ENCODE measurements at places on chromosomes 16 and 17.
A peak's percentile ranks its signal among the peaks of the same experiment; 100 is the strongest.

GRCh38 chr17:41885733-41886132 lies 20.5 kb upstream of the KLHL11 start:
- no peak for DNase-seq

DNA sequence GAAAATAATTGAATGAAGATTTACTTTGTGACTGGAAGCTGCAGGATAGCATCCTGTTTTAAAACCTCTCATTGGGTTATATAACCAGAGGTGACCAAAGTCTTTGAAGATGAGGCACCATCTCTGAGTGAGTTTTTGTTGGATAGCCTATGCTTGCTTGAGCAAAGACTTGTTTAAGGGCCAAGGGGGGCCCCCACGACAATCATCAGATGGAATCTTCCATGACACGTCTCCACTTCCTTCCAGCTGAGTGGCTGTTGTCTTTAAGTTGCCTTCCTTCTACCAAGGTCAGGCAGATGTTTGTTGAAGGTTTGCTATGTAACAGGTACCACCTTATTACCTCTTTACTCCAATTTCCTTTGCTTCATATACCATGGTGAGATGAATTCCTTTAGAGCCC lies 188.8 kb downstream of the PRKCA start:
- no peak for DNase-seq

DNA sequence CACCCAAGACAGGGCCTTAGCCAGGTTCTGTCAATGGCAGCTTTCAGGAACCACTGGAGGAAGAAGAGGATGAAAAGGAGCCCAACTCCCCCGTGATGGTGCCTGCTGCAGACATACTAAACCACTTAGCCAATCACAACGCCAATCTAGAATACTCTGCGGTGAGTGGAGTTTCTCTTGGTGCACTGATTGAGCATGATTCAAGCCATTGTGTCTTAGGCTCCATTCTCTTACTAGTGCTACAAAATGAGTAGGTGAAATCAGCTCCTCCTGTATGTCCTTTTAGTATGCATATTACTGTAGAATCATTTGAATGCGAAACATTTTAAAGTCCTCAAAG lies 1.4 kb downstream of the SETD6 start:
- DNase-seq, result no peak

- no peak for DNase-seq
Measured at GRCh38 chr17:43767713-43768059, 9.1 kb upstream of the SOST start.

- no peak for DNase-seq
Measured at GRCh38 chr16:5756969-5757368, 659.4 kb upstream of the EEF2KMT start.

GRCh38 chr17:2453866-2454265 lies 53.0 kb upstream of the MNT start:
- no peak for DNase-seq

DNA sequence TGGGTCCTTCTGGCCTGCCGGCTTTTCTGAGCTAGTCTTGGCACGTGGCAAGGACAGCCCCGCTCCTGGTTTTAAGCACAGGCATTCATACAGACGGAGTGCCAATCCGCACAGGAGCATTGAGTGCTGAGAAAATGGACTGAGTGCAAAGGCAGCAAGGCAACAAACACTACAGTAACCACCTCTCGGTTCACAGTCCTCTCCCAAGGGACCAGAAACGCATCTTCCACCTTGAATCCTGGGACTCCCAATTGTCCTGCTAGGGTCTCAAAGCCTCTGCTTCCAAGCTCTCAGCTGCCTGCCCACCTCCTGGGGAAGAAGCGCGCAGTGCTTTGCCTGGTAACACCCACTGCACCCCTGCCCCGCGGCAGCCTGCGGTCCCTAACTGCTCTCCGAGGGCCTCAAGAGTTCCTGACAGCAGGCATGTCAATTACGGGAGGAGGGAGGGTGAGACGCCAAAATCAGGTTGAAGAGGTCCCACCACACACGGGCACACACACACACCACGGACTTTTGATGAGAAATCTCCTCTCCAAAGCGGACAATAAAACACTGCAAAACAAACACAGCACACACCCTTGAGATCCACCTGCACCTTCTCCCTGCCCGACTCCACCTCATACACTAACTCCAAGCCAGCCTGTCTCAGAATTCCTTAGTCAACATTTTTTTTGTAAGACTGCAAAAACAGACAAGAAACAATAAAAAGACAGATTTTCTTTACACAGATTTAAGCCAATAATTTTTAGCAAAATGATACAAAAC lies 15.0 kb downstream of the SLC16A3 start:
- no peak for DNase-seq

GRCh38 chr17:43671031-43671692 lies 9.4 kb upstream of the MEOX1 start:
- no peak for DNase-seq

- DNase-seq, result no peak
Measured at GRCh38 chr17:7146115-7146514, 31.5 kb upstream of the ASGR2 start.

DNA sequence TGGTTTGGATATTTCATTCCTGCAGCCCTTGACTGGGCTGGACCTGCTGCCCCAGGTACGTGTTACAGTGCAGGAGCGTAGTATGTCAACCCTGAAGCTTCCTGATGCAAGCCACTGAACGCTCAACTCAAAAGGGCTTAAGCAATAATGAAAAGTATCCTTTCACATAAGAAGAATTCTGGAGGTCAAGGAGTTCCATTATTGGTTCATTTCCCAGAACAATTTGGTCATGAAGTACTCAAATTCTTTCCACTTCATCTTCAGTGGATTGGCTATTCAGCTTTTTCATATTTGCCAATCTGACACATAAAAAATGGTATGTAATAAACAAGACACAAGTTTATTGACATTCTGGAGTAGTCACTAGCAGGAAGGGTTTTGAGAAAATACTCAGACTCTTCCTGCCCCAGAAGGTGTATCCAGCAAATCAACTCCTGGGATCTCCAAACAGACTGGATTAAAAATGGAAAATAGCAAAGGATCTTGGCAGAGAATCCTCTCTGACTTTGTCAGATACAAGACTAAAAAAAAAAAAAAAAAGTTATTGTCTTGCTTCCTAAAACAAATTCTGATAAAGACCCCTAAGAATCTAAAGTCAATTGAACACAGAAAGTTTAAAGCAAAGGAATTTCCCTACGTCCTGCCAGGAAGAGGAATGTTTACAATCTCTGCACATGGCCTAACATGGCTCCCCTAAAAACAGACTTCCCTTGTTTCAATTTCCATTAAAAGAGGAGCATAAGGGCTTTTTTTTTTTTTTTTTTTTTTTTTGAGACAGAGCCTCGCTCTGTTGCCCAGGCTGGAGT lies 37.5 kb upstream of the WSB1 start:
- no peak for DNase-seq

- peak; percentile 81 for DNase-seq
Measured at GRCh38 chr17:7252176-7253043, at the start of gene ELP5. TSS of gene ELP5 (plus strand) at chr17:7252215. CDS start at chr17:7252551, 336 bp downstream.

DNA sequence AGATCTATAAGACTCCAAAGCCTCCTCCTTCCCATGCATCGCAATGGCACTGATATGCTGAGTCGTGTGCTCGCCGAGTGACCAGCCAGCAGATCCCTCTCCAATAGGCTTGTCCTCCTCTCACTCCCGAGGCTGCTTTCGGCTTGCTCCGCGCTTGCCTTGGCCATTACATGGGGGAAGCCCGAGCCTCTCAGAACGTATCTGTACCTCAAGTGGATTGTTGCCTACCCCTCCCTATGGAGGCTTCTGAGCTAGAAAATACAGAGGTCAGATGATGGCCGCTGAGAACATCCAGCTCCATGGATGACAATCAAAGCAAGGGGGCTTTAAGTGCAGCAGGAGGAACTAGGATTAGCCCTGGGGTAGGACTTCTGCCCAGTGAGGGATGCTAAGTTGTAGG lies 7.7 kb upstream of the NLRP1 start:
- DNase-seq, result no peak

DNA sequence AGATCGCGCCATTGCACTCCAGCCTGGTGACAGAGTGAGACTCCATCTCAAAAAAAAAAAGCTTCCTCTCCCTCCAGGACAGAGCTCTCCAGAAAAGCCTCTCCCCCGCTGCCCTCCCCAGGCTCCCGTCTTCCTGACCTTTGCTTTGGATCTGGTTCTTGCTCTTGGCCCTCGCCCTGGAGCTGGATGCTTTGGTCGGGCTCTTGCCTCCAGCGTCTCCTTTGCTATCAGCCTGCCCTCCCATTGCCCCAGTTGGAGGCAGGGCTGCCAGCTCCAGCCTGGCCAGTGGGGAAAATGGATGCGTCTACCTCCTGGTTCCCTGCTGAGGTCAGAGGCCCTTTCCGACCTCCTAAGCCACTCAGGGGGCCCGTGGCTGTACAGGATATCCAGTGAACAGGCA lies 35.9 kb downstream of the TRARG1 start:
- no peak for DNase-seq

DNA sequence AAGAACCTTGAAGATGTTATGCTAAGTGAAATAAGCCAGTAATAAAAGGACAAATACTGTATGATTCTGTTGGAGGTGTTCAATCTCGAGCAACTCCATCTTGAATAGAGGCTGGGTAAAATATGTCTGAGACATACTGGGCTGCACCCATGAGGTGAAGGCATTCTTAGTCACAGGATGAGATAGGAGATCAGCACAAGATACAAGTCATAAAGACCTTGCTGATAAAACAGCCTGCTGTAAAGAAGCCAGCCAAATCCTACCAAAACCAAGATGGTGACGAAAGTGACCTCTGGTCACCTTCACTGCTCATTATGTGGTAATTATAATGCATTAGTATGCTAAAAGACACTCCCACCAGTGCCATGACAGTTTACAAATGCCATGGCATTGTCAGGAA lies 98.1 kb downstream of the RGS9 start:
- no peak for DNase-seq

- no peak for DNase-seq
Measured at GRCh38 chr17:19460700-19461099, 49.7 kb downstream of the RNF112 start.

DNA sequence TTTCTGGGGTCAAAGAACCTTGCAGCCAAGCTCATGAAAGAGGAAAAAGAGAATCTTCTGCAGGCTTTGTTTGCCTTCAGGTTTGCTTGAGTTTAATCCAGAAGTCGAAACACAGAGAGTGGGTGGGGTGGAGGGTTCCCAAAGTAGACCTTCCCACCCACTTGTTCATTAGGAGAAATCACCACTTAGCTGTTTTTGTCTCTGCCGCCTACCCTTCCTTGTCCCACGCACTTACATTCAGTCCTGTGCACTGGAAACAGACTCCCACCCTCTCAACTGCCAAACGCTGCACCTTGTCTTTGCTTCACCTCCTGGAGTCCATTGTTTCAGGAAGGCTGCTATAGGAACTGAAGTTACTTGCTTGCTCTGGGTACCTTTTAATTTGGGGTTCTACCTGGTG lies 38.6 kb upstream of the RBFOX1 start:
- DNase-seq, result no peak

- DNase-seq, result no peak
Measured at GRCh38 chr16:78900044-78900811, 700.3 kb downstream of the MAF start.

DNA sequence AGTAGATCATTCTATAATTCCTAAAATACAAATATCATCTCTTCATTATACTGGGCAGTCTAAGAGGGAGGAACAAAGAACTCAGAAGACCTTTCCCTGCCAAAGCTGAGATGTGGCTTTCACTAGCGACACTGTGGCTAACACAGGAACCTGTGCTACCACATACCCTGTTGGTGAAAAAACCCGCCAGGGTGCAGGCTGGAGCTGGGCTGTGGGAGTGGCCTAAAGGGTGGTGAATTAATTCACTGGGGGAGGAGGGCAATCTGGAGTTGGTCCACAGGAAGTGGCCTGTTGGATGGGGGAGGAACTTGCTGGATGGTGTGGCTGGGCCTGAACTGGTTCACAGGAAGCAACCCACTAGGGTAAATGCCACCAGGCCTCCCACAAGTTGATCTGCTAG lies 7.4 kb downstream of the ZNF594 start:
- no peak for DNase-seq

- DNase-seq, result no peak
Measured at GRCh38 chr16:53089434-53090285, 34.9 kb downstream of the CHD9 start.

GRCh38 chr17:78343187-78343542 lies 16.7 kb downstream of the SOCS3 start:
- peak; percentile 51 for DNase-seq

GRCh38 chr16:86410529-86410928 lies 99.8 kb upstream of the FOXF1 start:
- DNase-seq, result no peak

DNA sequence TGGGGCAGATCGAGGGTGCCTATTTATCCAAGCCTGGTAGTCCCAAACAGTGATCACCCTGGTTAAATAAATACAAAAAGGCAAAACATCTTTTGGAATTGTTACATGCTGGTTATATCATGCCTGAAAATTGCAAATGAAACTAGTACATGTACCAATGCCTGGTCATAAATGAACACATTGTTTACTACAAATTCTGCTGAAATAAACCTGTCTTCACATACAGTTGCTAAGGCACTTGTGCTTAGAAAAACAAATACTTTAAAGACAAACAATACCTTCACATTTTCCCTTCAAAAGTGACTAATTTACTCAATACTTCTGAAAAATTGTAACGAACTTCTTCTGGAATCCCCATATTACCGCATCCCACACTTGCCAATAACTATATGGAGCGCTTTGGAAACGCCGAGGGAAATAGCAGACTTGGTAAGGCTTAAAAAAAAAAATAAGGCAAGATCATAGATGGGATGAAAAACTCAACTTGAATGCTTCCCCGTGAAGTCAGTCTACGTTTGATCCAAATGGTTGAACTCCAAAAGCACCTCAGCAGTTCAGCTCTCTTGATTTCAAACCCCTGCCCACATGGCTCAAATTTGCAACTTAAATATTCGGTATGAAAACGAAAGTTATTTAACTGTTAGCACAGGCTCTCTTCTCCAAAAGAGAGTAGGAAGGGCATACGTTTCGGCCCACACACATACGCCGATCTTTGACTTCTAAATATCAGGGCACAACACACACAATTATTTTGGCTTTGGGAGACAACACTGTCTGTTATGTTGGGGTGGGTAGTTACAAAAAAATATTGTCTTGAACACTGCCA lies 264.5 kb downstream of the NTN1 start:
- no peak for DNase-seq

DNA sequence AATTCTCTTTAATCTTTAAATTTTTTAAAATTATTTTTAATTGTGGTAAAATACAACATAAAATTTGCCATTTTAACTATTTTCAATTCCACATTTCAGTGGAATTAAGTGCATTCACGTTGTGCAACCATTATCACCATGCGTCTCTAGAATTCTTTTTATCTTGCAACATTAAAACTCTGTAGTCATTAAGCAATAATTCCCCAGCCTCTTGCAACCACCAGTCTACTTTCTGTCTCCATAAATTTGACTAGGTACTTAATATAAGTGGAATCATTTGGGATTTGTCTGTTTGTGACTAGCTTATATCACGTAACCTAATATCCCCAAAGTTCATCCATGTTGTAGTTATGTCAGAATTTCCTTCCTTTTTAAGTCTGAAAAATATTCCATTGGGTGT lies 79.1 kb downstream of the TAOK1 start:
- no peak for DNase-seq
